ENCODE measurements at places on chromosomes 16 and 17.

- DNase-seq = no peak
Observed at GRCh38 chr17:79171188-79171587, 96.6 kb downstream of the ENGASE start.

DNA sequence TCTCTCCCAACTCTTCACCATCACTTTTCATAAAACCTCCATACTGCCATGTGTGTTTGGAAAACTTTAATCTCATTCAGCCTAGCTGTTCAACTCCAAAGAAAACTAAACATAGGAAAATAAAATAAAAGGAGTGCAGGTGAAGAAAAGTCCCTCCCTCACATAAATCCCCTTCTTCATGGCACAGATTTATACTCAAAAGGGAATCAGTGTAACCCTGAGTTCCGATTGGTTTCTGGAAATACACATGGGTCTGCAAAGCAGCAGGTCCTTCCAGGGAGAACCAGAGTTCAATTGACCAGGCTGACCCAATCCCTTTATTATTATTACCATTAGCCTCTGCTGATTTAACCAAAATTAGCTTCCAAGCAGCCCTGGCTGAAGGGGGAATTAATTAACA is 8.9 kb upstream of the HOXB2 start:
- no peak for DNase-seq

GRCh38 chr17:1629504-1630310 is 1.1 kb upstream of the SLC43A2 start:
- DNase-seq = no peak

DNA sequence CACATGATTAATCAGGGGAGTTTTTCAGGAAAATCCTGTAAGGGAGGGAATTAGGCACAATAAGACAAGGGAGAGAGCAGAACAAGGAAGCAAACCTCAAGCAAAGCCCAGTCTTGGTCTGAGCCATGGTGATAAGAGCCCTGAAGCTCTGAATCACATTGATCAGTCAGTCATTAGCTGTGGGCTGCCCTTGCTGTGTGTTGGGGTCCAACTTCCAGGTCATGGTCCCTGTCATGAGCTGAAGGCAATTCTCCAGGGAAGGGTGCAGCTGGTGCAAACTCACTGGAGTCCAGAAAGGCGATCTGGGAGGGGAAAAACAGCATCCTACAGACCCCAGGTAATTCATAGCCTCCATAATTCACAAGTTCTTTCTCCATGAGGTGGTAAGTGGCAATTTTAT is 89.9 kb downstream of the CYLD start:
- no peak for DNase-seq

Data from Panc1 (cell line).